T-helper 17 cell (primary cell): ENCODE measurements at places on chromosomes 3 and 15. TPM values are rescaled to one million over a fixed set of nuclear protein-coding genes. Genes with fewer than 3 reads are reported as not detected.

DNA sequence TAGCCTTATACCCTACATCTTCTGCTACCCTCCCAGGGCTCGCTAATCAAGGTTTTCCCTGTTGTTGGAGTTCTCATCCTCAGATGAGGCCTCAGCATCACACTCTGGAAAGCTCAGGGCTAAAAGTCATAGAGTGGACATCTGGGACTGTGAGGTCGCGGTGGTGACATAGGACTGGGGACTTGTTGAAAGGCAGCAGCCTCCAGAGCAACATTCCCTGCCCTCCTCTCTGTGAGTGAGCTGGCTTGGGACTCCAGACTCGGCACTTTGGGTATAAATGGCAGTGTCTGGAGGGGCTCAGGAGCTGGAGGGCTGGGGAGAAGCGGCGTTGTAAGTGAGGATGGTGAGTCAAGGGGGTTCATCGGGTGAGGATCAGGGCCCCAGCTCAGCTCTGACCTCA, 2.7 kb downstream of the CA12 start:
- DNase-seq, result no peak

DNA sequence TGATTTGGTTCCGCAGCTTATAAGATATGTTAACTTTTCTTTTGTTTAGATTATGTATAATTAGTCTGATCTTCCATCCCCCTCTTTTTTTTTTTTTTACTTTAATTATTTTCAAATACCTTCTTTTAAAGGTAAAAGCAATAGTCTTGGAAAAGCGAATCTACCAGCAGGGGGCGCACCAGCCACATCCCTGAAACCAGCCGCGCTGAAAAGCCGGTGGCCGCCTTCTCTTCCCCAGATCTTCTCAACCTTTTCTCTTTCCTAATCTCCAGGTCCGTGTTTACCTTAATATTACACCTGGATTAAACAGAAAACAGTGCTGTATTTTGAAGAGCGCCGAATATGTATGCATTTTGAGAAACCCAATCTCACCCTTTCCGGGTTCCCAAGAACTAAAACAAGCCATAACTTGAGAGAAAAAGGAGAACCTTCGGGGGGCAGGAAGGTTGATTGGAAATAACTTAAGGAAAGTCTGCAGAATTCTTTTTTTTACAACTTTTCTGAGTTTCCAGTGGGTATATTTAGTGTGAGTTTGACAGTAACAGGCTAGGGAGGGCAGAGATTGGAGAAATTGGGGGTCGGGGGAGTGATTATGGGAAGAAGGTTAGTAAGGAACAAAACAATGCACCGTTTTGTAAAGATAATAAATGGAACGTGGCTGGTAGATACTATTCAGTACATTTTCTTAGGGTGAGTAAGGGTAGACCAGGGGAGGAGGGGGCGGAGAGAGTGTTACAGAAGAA, 2.0 kb upstream of the SOX2 start:
- DNase-seq, result peak; percentile 39

GRCh38 chr15:40911693-40912092, 17.4 kb downstream of the VPS18 start:
- DNase-seq, result no peak

FAM174B gene
- 3.5 TPM for total RNA-seq

GRCh38 chr15:91223863-91224262, 123.8 kb downstream of the SV2B start:
- DNase-seq, result no peak

ALDH1A2 gene
- 0.47 TPM for total RNA-seq

DNA sequence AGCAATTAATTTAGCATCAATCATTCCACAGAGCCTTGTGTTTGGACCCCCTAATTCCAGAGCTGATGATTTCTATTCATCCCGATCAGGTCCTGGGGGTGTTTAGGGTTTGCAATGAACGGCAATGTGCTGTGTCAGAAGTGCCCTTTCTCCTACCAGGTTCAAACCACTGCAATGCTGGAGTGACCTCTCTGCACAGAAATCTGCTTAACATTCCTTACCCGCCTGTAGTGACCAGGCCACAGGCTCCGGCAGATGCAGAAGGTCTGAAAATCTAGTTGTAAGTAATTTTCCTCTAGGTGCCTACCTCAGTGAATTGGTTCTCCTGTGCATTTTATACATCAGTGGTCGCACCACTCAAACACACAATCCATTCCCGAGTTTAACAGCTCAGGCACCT, 725.3 kb upstream of the CFAP20DC start:
- DNase-seq, result no peak

GRCh38 chr15:61032600-61033286, 196.4 kb downstream of the RORA start:
- DNase-seq, result no peak

- DNase-seq, result no peak
Measured at GRCh38 chr15:39887211-39887610, 32.9 kb downstream of the GPR176 start.

DNA sequence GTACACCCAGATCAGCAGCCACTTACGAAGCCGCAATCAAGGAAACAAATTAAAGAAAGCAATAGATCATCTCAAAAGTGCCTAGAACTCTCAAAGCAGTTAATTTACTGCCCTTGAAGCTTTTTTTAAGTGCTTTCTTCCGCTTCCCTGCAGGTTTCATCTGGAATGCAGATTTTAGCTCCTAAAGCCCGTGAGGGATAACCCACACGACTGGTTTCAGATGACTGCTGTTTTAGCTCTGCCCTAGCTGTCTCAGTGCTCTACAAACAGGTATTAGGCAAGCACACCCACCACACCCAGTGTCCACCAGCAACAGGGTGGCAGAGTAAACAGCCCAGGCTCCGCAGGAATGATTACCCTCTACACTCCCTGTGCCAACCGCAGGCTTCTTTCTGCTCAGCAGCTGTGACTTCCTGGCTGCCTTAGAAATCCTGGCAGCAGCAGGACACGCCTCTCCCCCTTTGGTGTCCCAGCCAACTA, 126.0 kb downstream of the FMN1 start:
- no peak for DNase-seq
